Right renal pelvis (tissue), 4 donors: ENCODE measurements at places on chromosomes 4 and X.

- no peak for DNase-seq
Measured at GRCh38 chr4:24303926-24304325, 280.4 kb downstream of the DHX15 start.

DNA sequence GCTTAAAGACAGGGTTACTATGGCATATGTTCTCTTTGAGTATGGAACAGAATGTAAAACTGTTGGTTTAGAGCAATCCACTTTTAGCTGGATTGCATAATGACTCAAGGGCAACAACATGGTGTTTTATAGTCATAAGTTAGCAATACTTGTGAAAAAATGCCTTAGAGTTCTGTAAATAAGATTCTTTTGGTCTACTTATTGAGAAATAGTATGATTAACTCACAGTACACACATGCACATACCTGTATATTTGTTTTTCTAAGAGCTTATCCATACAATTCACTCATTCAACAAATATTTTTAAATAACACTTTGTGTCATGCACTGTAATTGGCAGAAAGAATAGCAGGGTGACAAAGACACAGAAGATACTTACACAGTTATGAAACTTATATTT, 1415.5 kb downstream of the PCDH7 start:
- no peak for DNase-seq

DNA sequence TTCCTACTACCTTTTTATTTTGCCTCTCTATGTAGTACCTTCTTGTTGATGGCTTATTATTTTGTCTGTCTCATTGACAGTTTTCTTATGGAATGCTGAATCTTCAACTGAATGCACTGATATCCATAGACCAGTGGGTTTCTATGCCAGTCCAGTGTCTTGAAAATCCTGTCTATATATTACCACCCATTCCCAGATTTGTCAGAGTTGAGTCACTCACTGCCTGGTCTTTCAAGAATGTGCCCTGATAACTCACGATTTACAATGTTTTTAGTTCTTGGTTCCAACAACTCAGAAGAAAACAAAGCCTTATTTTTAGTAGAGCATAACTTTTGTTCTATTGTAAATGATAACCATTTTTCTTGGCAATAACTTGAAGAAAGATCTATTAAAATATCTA, 606.0 kb upstream of the PITX2 start:
- DNase-seq, result no peak

DNA sequence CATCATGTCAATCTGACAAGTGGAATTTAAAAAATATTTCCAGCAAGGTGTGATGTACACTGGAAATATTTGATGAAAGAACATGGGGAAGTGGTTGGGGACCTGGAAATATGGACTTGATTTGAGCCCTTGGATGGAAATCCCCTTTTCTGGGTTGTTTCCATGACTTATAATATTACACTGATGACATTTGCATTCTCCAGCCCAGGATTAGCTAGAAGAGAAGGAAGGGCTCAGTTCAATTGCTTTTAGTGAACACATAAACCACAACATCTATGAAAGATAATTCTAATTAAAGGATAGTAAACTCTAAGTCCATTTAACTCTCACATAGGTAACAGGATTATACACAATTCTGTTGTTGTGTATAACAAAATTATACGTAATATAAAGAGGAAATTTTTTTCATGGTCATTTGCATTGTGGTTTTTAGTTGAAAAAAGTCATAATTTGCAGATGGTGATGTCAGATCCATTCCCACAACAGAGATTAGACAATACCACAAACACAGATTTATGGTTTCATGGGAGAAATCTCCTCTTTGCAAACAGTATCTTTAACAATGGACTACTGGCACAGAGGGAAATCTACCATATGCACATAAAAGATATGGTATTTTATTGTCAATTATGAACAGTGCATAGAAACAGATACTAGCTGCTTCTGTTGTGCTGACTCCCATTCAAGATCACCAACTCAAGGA, 126.5 kb downstream of the DKK2 start:
- DNase-seq, result no peak

DNA sequence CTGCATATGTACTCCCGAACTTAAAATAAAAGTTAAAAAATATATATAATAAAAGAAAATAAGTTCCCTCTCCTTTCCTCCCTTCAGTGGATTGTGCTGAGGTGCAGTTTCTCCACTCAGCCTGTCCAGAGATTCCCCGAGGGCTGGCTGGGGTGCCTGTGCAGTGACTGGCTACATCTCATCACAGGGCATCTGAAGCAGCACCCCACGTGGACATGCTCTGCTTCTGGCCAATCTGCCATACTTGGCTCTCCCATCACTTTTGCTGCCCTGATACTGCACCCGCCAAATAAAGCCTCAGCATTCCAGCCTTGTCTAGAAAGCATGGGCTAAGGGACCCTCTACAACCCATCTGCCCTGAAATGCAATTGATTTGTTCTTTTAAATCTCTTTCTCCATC, 11.1 kb upstream of the MGST2 start:
- no peak for DNase-seq

DNA sequence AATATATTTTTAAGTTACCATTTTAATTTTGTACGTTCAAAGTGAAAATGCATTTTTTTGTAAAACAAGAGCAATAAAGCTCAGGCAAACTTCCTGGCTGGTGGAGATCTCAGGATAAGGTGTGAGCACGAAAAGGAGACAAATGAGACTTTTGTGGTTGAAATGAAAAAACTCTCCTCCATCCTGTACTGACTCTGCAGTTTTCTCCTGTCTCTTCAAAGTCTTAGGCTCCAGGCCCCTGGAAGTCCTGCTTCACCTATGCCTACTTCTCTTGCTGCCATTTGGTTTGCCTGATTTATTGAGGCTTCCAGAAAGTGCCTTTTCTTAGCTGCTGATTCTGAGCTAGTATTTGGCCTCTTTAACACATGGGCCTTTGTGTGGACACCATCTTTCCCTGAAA, 77.7 kb downstream of the MAML3 start:
- DNase-seq, result no peak

GRCh38 chrX:101051153-101051548, 760 bp downstream of the TRMT2B start:
- DNase-seq, result no peak

- DNase-seq, result no peak
Measured at GRCh38 chr4:1092026-1092982, 21.1 kb downstream of the RNF212 start.

- DNase-seq, result no peak
Measured at GRCh38 chrX:32137525-32137924, 1065.7 kb upstream of the FTHL17 start.

- DNase-seq, result no peak
Measured at GRCh38 chr4:169272265-169272886, 1.6 kb upstream of the SH3RF1 start.

DNA sequence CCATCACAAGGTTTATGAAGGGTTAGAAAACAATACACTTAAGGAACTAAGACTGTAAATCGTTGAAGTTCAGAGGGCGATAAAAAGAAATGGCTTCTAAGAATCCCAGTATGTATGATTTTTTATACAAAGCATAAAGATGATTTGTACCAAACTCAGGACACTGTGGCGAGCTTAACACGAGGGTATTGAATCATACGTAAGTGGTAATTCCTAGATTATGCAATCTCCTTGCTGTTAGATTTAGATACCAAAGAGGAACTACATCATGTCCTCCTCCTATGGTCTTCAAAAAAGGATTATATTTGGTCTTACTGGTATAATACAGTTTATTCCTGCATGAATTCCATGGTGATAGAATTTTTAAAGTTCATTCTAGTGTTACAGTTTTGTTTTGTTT, 23.9 kb downstream of the NFKB1 start:
- no peak for DNase-seq

DNA sequence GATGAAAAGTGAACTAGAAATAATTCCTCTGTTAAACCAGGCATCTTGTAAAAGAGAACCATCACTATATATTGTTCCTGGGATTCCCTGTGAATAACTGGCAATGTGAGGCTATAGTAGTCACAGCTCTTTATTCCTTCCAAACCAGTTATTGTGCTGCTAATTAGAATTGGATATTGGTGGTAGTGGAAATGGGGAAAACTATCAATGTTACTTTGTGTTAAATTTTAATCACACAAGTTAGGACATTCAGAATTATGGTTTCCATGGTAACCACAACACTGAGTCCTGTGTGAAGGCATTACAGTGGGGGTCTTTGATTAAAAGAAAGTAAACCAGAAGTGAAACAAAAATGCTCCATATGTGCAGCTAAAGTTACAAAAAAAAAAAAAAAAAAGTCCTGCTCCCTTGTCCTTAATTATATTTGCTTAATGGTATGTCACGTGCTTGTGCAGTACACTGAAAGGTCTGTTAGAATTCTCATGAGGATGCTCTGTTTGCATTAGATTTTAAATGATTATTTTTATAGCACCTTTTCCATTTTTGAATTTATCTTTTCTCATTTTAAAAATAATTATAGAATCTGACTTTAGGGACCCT, 200.4 kb downstream of the ADGRL3 start:
- DNase-seq, result no peak

- no peak for DNase-seq
Measured at GRCh38 chr4:69601065-69601464, 38.4 kb downstream of the UGT2A2 start.

- DNase-seq, result no peak
Measured at GRCh38 chr4:7001271-7001670, 41.9 kb upstream of the TADA2B start.

- DNase-seq, result no peak
Measured at GRCh38 chr4:85611661-85612060, 136.7 kb downstream of the ARHGAP24 start.

- no peak for DNase-seq
Measured at GRCh38 chr4:58734030-58734674, 1624.0 kb upstream of the IGFBP7 start.

DNA sequence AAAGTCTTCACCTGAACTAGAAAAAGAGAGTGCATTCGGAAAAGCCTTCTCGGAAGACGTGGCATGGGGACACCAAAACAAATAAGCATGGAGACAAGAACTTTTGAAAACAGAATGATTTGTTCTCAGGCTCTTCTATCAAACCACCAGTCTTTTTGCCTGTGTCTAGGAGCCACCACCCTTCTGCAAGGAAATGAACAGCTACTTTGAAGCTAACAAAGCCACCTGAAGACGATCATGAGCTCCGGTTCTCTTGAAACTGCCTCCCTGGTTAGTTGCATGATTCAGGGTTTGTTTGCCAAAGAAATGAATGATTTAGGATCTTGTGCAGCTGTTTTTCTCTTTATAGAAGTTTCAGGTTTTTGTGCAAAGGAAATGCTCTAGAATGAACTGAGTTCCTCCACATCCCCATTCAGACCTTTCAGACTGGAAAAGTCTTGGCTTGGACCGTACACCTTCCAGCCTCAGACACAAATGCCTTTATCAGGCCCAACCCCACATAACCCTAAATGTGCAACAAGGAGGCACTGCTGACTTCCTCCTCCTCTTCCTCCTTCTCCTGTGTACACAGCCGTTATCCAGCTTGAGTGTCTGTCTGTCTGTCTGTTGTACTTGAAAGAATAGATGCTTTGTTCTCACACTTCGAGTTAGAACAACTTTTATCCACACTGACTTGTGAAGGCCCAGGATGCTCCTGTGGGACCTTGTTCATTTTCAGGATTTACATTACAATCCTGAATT, 334.8 kb upstream of the KLF3 start:
- DNase-seq, result no peak

- no peak for DNase-seq
Measured at GRCh38 chrX:135327299-135327698, 18.0 kb downstream of the ETDC start.

DNA sequence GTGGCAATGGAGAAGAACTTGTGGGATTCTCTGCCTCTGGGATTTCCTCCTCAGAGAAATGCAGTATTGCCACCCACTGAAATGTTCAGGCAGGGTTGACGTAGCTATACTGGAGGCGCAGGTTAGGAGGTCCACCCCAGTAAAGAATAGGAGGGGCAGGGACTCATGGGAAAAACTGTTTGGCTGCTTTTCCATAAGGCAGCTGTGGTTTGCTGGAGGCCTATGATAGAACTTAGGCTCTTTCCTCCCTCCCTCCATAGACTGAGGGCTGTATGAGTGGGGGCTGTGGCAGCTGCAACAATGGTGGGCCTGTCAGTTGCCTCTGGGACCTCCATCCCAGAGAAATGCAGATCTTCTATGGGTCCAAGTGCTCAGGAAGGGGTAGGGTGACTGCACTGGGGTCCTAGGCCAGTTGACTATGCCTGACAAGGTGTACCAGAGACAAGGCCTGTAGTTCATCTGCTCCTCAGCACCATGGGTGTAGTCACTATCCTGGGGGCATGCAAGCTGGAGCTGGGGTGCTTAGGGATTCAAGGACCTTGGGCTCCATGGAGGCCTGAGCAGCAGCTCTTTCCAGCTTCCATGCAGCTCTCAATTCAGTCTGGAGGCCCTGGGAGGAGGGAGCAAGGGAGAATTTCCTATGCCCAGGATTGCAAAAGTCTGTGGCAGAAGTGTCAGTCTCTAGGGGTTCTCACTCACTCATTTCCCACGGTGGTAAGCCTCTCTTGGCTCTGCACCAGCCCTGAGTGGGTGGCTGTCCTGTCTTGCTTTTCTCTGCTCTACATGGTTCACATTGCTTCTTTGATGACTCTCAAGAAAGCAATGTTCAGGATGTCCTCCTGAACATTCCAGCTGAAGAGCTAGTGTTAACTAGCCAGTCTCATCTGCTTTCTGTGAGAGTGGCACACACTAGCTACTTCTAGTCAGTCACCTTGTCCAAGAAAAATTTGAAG, 353.0 kb downstream of the IDS start:
- DNase-seq, result no peak

DNA sequence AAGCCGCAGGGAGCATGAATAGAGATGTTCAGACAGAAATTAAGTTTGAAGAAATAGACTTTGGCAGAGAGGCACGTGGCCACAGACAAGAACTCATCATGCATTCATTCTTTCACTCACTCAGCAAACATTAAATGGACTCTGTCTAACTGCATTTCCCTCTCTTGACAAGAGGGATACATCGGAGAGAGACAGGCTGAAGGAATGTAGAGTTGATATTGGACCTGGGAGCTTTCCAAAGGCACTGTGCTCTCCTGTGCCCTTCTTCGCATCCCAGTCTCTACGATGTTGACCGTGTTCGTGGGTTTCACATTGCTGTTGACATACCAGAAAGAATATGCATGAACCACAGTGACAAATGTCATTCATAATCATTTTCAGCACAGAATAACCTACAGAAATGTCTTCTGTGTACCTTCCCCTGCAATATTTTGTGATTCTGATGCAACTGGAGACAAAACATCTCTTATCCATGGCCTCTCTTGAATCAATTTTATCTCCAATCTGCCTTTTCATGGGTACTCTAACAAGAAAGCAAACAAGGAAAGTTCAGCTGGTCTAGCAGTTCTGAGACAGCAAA, 34.7 kb upstream of the CD99 start:
- DNase-seq, result no peak

DNA sequence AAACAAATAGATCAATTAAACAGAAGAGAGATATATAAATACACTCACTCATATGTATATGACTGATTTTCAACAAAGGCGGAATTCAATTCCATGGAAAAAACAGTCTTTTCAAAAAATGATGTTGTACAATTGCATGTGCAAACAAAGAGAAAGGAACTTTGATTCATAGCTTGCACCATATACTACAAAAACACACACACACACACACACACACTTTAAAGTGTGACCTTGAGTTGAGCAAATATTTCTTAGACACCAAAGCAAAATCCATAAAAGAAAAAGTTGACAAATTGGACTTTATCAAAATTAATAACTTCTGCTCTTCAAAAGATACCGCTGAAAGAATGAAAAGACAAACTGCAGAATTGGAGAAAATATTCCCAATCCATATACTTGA, 168.8 kb downstream of the EVC2 start:
- DNase-seq, result no peak

- no peak for DNase-seq
Measured at GRCh38 chrX:41014776-41015360, 70.4 kb upstream of the USP9X start.
